ENCODE measurements at places on chromosomes 1 and 21. TPM values are rescaled to one million over a fixed set of nuclear protein-coding genes. Genes with fewer than 3 reads are reported as not detected.

FOXO6 gene
- total RNA-seq, result 0.23 TPM

GRCh38 chr1:59422921-59423575 is 126.2 kb downstream of the FGGY start:
- DNase-seq, result peak; percentile 71

GRCh38 chr1:93738075-93738622 is 56.5 kb upstream of the BCAR3 start:
- DNase-seq, result peak; percentile 99

GRCh38 chr1:203733009-203733863 is 31.7 kb upstream of the LAX1 start:
- no peak for DNase-seq

GRCh38 chr21:14270631-14271030 is 54.7 kb downstream of the RBM11 start:
- no peak for DNase-seq

All from LHCN-M2 (cell line).